ENCODE measurements at places on chromosomes 7 and 10. TPM values are rescaled to one million over a fixed set of nuclear protein-coding genes. Genes with fewer than 3 reads are reported as not detected.

The WIPF3 gene
- 1.6 TPM for total RNA-seq

The HOGA1 gene
- total RNA-seq, result not detected

The CALML3 gene
- 0.11 TPM for total RNA-seq

- DNase-seq, result peak; percentile 32
- no peaks in the 10 kb centered on the region for H3K36me3 ChIP-seq
- no peaks in the 10 kb centered on the region for H3K4me1 ChIP-seq
- no peak overlapping the region for H3K4me3 ChIP-seq
- no peaks in the 10 kb centered on the region for H3K27me3 ChIP-seq
Observed at GRCh38 chr7:124784879-124785818, 19.6 kb upstream of the GPR37 start.

GRCh38 chr7:152122540-152122939 is 97.1 kb downstream of the GALNT11 start:
- no peaks in the 10 kb centered on the region for H3K27me3 ChIP-seq
- no peak overlapping the region for H3K27ac ChIP-seq
- DNase-seq, result no peak
- H3K4me1 ChIP-seq, result no peaks in the 10 kb centered on the region

GRCh38 chr7:96723622-96724021 is 14.0 kb upstream of the SEM1 start:
- no peaks in the 10 kb centered on the region for H3K36me3 ChIP-seq
- DNase-seq, result no peak
- no peak overlapping the region for H3K4me3 ChIP-seq
- no peak overlapping the region for H3K27ac ChIP-seq

Data from colonic mucosa (tissue), 4 donors.